ENCODE measurements at places on chromosomes 3 and 15.

DNA sequence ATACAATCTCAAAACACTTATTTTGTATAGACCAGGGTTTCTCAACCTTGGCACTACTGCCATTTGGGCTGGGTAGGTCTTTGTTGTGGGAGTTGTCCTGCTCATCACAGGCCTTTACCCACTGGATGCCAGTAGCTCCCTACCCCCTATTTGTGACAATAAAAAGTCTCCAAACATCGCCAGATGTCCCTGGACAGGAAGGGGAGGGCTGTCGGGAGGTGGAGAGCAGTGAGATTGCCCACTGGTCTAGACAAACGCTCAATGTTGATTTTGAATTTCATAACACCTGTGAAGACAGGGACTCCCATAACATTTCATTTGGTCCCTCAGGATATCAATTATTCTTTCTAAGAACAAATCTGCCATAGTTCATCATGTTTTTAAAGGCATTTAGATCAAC, 151.7 kb upstream of the PTPRG start:
- DNase-seq, result no peak

DNA sequence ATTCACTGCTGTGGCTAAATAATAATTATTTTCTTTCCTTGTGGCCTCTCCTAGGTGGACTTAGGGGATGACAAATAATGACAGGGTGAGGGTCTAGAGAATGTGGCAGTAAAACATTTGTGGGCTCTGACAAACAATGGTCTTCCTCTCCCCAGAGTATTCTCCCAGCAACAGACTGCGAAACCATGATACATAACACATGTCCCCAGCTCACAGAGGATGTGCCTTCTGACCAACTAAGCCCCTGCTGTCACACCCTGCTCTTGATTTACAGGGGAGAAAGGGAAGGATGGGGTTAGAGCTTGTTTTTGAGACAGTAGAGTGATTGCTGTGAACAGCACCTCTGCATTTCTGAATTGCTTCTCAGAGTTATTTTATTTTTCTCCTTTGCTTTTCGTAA, 116.6 kb upstream of the CTDSPL start:
- peak; percentile 8 for DNase-seq

DNA sequence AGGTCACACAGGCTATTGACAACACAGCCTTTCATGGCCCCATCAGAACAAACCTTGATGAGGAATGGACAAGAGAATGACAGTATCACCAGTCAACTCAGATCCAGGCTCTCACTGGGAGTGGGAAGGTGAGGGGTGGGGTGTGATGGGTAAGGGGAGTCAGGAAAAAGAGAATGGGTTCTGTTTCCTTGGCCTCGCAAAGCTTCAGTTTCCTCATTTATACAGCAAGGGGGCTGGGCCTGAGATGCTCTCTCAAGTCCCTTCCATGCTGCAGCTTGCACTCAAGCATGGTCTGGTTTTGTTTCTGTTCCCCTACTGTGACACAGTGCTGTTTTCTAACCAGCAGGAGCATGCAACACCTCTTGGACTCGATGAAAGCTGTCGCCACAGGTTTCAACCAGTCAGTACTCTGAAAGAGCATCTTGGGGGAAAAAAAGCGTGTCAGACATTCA, 65.7 kb upstream of the IL12A start:
- peak; percentile 70 for DNase-seq

DNA sequence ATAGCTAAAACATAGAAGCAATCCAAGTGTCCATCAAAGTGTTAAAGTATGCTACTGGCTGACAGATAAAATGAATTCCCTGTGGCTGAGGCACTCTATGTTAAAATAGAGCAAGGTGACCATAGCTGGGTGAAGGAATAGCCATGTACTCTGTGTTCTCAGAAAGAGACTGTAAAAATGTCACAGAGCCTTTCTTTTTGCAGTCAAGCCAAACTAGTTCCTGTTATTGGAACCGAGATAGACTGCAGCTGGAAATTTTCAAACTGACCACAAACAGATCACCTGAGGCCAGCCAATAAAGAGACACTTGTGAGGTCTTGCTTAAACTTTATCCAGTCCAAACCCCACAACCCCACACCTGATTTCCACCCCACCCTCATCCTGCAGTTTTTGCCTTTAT, 422.8 kb upstream of the NAALADL2 start:
- DNase-seq, result no peak

GRCh38 chr15:69781411-69782125, 316.1 kb downstream of the TLE3 start:
- DNase-seq, result peak; percentile 68

GRCh38 chr3:46112984-46113383, 85.7 kb upstream of the XCR1 start:
- no peak for DNase-seq

- DNase-seq, result no peak
Observed at GRCh38 chr3:126440709-126440995, 35.0 kb downstream of the ZXDC start.

DNA sequence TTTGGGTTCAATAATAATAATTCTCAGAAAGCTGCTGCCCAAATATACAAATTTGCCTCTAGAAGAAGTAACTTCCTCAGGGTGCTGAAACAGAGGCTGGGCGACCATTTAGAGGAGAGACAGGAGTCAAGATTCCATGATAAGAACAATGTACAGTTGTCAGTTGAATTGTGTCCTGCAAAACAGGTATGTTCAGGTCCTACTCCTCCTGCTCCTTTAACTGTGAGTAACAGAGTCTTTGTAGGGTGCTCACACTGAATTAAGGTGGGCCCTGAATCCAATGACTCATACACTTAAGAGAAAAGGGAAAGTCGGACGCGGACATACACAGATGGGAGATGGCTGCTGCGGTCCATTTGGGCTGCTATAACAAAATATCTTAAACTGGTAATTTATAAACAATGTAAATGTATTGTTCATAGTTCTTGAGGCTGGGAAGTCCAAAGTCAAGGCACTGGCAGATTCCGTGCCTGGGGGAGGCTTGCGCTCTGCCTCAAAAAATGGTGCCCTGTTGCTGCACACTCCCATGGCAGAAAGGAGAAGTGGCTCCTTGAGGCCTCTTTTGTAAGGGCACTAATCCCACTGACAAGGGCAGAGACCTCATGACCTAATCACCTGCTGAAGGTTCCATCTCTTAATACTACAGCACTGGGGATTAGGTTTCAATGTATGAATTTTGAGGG, 55.1 kb downstream of the MB21D2 start:
- no peak for DNase-seq
